ENCODE measurements at places on chromosomes 5 and 9.
A peak's percentile ranks its signal among the peaks of the same experiment; 100 is the strongest.

DNA sequence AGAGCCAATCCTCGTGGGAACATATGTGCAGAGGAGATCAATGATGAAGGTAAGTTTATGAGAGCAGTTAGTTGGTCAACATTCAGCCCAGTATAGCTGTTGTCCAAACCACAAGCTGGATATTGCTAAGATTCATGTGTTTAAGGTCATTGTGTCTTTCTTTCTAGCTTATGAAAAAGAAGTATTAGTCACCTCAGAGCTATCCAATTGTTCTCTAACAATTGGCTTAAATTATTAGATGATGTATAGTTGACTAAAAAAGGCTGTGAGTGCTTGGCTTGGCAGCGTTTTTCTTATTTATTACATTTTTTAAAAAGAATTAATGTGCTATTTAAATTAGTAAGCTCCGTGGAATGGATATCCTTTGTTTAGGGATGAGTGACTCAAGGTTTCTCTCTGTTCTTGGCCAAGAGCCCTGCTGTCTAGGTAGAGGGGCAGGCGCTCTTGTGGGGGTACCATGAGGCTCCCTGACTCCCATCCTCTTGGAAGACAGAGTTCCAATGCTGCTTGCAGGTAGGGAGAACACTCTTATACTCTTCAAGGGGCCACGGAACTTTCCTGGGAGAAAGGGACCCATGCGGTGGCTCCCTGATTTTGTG lies 487.4 kb downstream of the IRX1 start:
- DNase-seq: no peak

- DNase-seq: no peak
Measured at GRCh38 chr5:16891033-16891432, 45.1 kb downstream of the MYO10 start.

GRCh38 chr9:135067096-135067710 lies 20.3 kb upstream of the OLFM1 start:
- DNase-seq: no peak

GRCh38 chr5:96509721-96510350 lies 76.8 kb upstream of the PCSK1 start:
- DNase-seq: no peak

DNA sequence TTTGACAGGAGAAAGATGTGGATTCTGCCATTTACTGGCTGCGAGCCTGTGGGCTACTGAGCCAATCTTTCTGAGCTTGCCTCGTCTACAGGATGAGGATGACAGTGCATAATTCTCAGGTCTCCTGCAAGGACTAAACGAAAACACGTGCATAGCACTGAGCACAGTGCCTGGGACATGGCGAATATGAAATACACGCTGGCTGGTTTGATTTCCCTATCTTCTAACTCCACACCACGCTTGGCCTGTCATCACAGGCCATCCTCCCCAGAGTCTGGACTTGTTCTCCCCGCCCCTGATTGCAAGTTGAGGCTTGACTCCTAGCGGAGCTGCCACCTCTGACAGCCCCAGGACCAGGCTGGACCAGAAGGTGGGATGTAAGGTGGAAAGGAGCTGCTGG lies 37.9 kb downstream of the ARPC5L start:
- DNase-seq: no peak

DNA sequence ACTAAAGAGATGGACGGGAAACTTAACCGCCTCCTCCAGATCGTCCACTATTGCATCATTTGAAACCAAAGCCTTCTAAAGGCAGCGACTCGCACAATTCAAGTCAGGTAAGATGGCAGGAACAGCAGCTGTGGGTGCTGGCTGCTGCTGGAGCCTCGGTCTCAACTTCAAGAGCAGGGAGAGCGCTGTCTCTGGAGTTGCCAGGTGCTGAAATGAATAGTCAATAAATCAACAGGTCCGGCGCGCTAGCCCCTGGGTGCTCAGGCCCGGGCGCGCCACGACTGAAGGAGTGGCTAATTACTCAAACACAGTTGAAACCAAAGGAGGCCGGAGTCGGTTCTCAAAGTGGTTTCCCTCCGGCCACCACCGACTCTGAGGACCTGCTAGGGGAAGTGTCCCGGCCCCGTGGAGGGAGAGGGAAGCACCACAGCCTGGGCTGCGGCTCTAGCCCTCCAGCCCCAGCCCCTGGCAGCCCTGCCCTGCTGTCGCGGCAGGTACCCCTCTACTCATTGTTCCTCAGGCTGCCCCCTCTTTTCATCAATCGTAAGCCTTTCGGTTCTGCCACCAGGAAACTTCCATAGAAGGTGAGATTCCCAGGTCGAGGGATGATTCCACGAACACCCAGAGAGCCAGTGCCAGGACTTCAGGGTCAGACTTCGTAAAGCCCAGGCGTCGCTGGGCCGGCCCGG lies 804 bp downstream of the TTC39B start:
- peak; percentile 38 for DNase-seq

- DNase-seq: no peak
Measured at GRCh38 chr5:89480406-89481007, 597.5 kb upstream of the MEF2C start.

- DNase-seq: no peak
Measured at GRCh38 chr5:101915554-101915953, 380.5 kb downstream of the SLCO4C1 start.

GRCh38 chr5:2217219-2217618 lies 334.5 kb upstream of the IRX4 start:
- no peak for DNase-seq

DNA sequence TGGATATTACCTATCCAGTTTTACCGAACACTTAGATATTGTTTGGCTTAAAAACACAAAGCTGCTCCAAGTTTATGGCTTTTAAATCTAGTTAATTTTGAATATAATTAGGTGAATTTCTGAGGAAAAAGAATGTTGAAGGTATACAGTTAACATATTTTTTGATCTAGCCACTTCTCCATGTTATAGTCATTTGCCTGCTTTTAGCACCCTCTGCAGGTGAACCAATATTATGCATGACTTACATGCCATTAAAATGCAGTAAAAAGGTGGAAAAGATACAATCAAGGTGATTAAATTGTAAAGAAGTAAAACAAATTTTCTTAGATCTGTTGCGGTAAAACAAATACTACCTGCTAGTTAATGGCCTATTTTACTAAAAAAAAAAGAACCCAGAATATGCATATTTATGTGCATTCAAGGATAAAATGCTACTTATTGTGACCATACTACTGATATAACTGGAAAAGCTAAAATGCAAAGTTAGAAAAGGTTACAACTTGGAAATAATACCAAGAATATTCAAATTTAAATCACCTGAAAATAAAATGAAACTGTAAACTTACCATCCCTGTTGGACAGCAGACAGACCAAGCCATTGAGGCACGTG lies 132.1 kb downstream of the AP3B1 start:
- DNase-seq: no peak

DNA sequence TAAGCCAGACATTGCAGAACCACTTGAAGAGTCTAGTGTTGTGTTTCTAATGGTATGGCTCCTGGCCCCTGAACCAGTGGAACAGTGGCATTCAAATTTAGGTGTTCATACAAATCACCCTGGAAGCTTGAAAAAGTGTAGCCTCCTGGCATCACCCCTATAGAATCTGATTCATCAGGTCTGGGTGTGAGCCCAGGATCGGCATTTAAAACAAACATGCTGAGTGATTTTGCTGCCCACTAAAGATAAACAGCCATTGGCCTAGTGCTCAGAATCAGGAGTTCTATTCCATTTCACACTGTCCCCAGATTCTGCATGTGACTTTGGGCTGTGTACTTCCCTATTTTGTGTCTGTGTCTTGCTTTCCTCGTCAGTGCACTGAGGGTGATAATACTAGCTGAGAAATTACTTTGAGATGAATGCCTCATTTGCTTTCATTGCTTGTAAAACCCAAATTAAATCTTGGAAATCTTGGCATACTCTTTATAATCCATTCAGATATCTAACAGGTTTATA lies 241.5 kb upstream of the CLINT1 start:
- no peak for DNase-seq

GRCh38 chr9:105994970-105995369 lies 300.6 kb downstream of the TMEM38B start:
- no peak for DNase-seq

GRCh38 chr5:142795251-142795650 lies 25.1 kb downstream of the ARHGAP26 start:
- DNase-seq: no peak

GRCh38 chr5:126826619-126827215 lies 49.8 kb downstream of the LMNB1 start:
- no peak for DNase-seq

- no peak for DNase-seq
Measured at GRCh38 chr5:113199122-113199905, 222.7 kb downstream of the DCP2 start.

DNA sequence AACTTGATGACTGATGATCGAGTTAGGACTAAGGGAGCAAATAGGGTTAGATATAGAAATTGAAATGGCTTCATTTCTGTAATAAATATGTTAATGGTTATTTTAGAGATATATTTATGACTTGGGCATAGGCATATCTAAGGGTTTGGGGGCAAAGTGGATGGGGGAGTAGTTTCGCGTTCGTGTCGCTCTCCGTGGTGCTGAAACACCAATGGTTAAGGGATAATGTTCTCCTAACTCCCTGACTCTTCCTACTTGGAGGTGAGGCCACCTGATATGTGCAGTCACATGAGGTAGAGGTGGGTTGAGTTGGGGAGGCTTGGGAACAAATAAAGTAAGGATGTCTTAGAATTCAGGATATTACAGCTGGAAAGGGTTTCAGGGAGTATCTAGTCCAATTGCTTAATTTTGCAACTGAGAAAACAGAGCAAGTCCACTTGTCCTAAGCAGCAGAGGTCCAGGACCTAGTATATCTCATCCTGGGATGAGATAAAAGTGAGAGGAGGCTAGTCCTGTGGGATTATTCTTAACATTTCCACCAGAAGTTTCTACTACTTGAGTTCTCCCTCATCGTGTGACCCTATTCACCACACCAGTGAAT lies 44.0 kb upstream of the MAP1B start:
- no peak for DNase-seq

DNA sequence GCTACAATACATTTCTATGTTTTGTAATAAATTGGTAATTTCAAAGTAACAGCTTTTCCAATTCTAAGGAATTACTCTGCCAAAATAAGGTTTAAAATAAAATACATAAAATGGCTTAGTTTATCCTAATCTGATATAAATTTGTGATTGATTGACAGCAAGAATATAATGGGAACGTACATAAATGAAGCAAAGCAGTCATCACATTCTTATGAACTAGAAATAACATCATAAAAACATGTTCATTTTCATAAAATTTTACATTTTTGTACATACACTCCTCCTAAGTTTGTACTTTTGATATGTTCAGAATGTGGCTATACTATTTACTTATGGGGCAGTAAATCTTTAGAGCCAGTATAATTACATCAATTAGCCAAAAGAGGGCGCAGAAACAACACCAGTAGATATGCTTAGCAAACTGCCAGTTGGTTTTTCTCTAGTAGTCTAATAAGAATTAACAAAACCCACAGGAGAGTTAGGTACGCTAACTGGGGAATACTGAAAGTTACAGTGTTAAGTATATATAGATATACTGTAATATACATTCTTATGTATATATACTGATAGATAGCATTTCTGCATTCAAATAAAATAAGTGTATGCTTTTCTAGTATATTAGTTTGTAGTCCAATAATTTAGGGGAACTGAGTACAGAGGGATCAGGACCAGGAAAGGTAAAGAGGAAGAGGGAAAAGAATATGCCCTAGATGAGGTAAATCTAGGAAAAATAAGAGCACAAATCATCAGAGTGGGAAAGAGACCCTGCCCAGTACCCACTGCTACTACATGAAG lies 76.8 kb downstream of the ZDHHC21 start:
- DNase-seq: no peak

- DNase-seq: no peak
Measured at GRCh38 chr9:5850724-5851122, 17.8 kb upstream of the ERMP1 start.

GRCh38 chr5:69105996-69106906 lies 12.4 kb downstream of the SLC30A5 start:
- DNase-seq: no peak

DNA sequence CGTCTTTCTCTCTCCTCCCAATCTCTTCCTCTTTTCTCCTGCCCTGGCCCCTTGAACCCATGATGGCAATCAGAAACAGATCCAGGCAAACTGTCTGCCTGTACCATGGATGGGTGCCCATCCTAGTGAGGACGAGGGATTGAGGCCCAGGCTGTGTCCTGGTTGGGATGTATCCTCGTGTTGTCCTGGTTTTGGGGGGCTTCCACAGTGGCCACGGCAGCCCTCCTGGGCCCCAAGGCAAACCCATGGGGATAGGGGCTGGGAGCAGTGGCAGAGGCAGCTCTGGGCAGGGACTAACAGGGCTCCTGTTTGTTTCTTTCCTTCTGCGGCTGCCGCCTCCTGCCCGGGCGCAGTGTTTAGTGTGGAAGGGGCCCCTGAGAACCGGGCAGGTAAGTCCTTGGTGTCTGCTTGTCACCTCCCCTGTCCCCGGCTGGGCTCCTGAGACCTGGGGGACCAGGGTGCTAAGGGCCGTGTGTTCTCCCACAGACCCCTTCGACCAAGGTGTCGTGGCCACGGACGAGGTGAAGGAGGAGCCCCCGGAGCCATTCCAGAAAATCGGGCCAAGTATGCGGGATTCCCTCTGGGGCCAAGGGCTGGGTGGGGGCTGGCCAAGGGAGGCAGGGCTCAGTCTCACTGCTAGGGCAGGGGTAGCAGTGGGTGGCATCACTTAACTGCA lies 70.0 kb downstream of the AMBP start:
- no peak for DNase-seq

- DNase-seq: no peak
Measured at GRCh38 chr9:124769549-124770358, 1.4 kb downstream of the NR6A1 start.
